HFFc6 (cell line): ENCODE measurements at places on chromosomes 7 and 10.

DNA sequence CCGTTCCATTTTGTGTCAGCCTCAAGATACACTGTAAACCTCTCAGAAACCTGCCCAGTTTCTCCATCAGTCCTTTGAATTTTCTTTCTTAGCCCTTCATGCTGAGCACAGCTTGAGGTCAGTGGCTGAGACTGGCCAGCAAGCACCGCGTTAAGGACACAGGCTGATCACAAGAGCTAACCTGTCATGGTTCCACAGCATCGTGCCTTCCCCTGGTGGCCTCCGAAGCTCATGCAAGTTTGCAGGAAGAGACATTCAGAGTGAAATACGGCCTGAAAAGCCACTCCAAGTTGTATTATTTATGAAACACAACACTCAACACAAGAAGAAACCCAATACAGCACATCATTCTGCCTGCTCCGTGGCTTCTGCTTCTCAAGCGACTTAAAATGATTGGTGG lies 57.0 kb upstream of the PFKP start:
- DNase-seq: no peak

DNA sequence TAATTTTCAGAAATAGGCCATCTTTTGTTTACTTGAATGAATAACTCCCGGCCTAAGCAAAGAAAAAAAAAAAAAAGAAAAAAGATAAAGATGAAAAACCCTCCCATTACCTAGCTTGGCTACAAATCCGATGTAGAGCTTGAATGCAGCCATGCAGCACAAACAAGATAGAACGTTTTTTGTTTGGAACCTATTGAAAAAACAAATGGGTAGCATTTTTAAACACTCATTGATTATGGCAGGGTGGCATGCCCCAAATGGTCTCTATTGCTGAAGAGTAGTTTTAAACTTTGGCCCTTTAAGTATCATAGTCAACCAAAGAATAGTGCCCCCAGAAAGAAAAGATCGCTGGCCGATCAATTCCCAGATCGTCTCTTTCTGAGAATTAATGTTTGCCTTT lies 84.4 kb downstream of the VTI1A start:
- no peak for DNase-seq

- DNase-seq: peak; percentile 100
Measured at GRCh38 chr10:44300666-44301649, 83.9 kb downstream of the CXCL12 start.

- no peak for DNase-seq
Measured at GRCh38 chr10:122165484-122166276, 105.4 kb upstream of the BTBD16 start.

DNA sequence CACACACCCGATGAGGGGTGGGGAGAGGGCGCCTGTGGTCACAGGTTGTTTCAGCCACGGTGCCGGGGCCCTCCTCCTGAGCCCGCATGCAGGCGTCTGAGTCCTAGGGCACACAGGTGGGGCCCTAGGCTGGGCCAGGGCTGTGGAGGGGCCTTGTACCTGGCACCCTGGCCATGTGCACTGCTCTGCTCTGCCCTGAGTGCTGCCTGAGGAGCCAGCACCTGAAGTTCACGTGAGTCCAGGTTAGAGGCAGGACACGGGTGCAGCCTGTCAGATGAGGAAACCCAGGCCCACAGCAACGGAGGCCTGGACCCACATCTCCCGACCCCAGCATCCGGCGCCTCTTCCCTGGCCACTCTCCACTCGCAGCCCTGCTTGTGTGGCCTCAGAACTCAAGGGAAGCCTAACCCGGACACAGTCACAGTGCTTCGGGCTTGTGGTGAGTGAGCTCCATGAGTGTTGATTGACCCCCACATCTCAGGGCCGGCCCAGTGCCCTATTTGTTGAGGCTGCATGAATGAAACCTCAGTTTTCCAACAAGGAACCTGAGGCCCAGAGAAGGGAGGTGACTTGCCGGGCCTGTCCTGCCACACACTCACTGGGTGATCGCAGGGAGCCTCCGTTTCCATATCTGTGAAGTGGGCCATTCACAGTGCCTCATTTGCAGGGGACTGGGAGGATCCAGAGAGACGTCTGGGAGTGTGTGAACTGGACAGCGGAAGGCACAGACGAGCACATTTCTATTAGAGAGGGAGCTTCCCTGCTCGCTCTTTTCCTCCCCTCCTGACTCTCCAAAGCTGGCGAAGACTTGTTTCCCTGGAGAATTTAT lies 39.6 kb downstream of the PPIF start:
- DNase-seq: no peak

GRCh38 chr7:158164101-158165095 lies 423.2 kb downstream of the PTPRN2 start:
- no peak for DNase-seq

GRCh38 chr7:14322724-14323123 lies 333.3 kb upstream of the ETV1 start:
- DNase-seq: no peak

GRCh38 chr10:45438466-45439090 lies 64.6 kb downstream of the ALOX5 start:
- no peak for DNase-seq
